ENCODE measurements at places on chromosomes 5 and 9. TPM values are rescaled to one million over a fixed set of nuclear protein-coding genes. Genes with fewer than 3 reads are reported as not detected.

LCN6 gene
- not detected for polyA plus RNA-seq

CDH6 gene
- polyA plus RNA-seq = not detected

CCL19 gene
- not detected for polyA plus RNA-seq

TNC gene
- 15.6 TPM for polyA plus RNA-seq

SYK gene
- polyA plus RNA-seq = 2.8 TPM

FAM151B gene
- 0.68 TPM for polyA plus RNA-seq

GDA gene
- 0.68 TPM for polyA plus RNA-seq

F12 gene
- polyA plus RNA-seq = 12.3 TPM

SPRY4 gene
- polyA plus RNA-seq = 8.9 TPM

SEMA4D gene
- 0.68 TPM for polyA plus RNA-seq

PCDHA1 gene
- not detected for polyA plus RNA-seq

FAXDC2 gene
- polyA plus RNA-seq = 2.4 TPM

ADAMTSL2 gene
- polyA plus RNA-seq = not detected

ANKRD34B gene
- polyA plus RNA-seq = not detected

Data from foreskin keratinocyte (primary cell).